ENCODE measurements at places on chromosomes 2 and 18.

GRCh38 chr2:174395969-174396630 is 570 bp downstream of the SCRN3 start:
- no peak for DNase-seq

GRCh38 chr2:42890791-42891355 is 98.5 kb upstream of the HAAO start:
- DNase-seq, result no peak

GRCh38 chr2:99980176-99980575 is 162.2 kb downstream of the AFF3 start:
- DNase-seq, result no peak

DNA sequence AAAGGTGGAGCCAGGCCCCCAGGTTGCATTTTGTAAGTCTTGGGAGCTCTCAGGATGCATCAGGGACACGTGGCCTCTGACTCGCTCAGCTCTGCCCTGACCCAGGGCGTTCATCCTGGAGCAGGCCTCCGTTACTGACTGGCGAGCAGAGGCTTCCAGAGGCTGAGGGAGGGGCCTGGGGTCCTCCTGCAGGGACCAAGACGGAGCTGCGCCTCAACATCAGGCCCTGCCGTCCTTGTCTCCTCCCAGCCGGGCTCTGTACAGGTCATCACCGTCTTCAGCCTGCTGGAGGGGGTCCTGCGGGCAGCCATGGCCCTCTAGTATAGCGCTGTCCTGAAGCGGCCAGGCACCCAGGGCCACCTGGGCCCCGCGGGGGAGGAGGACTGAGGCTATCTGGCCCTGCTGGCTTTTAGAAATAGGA is 10.2 kb upstream of the ALPP start:
- no peak for DNase-seq

- DNase-seq, result peak; percentile 36
Observed at GRCh38 chr2:101698014-101698843, 722 bp downstream of the MAP4K4 start.

DNA sequence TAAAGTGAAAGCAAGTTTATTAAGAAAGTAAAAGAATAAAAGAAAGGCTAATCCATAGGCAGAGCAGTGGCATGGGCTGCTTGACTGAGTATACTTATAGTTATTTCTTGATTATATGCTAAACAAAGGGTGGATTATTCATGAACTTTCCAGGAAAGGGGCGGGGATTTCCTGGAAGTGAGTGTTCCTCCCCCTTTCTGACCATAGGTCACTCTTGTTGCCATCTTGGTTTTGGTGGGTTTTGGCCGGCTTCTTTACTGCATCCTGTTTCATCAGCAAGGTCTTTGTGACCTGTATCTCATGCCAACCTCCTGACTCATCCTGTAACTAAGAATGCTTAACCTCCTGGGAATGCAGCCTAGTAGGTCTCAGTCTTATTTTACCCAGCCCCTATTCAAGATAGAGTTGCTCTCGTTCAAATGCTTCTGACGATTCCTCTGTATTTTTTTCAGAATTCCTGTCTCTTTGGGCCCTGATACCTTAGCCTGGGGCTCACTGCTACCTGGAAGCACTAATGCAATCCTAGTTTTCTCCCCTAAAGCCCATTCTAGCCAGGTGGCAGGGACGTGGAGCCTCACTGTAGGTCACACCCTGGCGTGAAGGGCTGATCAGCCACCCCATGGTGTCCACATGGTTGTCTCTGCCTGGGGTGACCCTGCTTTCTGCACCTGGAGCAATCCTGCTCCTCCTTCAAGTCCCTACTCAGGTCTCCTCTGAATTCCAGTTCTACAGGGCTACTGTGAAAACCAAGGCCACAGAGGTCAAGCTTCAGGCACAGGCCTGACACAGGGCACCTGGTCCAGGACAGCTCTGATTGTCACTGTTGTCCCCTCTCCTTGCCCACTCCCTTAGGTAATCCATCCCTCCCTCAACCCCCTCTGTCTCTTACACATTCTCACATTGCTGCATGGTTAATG is 6.0 kb upstream of the SLC35F6 start:
- DNase-seq, result no peak

GRCh38 chr2:114688241-114688640 is 245.8 kb downstream of the DPP10 start:
- DNase-seq, result no peak

GRCh38 chr2:200158647-200159356 is 147.7 kb upstream of the SPATS2L start:
- no peak for DNase-seq

DNA sequence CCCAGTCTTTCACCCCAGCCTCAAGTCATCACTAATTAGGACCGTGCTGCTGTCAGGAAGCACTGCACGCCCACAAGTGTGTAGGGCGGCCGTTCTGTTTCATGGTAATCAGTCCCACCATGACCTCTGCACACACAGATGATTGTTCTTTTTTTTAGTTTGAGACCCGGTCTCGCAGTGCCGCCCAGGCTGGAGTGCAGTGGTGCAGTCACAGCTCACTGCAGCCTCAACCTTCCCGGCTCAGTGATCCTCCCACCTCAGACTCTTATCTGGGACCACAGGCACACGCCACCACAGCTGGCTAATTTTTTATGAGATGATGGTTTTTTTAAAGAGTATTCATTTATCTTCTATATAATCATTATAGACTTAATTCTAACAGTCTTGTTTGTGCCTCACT is 1.8 kb upstream of the IAH1 start:
- no peak for DNase-seq

DNA sequence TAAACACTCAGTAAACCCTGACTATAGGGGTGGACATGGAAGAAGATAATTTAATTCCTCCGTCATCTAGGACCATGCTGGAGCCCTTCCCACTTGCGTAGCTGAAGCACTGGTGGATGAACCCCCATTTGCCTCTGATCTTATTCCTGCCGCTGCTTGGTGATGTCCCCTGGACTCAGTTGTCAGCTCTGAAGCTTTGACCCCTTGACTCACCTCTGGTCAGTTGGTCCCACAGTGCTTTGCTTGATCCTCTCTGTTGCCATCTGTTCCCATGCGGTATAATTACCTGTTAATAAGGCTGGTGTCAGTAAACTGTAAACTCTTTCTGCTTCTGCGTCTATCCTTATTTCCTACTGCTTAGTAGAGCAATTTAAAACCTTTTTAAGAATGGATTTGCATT is 126.9 kb downstream of the SPTBN1 start:
- no peak for DNase-seq

DNA sequence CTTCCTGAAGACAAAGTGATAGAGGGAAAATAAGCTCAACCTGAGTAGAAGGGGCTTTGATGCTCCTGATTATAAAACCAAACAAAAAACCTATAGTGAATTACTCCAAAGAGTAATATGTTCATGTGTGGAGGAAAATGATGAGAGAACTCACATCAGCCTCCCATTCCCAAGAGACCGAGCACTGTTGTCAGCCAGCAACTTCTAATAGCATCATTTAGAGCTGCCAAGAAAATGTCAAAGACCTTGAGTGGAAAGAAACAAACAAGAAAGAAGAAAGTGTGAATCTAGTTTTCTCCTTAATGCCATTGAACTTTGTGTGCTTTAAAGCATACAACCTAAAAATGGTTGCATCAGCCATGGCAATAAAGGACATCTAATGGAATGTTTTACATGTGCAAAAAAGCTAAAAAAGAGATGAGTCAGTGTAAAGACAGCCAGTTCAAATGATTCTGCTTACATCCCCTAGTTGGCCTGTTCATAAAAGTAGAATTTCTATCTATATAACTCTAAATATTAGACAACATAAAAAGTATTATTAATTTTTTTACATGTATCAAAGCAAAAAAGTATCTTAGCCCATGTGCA is 1066.2 kb downstream of the TDRD15 start:
- no peak for DNase-seq

DNA sequence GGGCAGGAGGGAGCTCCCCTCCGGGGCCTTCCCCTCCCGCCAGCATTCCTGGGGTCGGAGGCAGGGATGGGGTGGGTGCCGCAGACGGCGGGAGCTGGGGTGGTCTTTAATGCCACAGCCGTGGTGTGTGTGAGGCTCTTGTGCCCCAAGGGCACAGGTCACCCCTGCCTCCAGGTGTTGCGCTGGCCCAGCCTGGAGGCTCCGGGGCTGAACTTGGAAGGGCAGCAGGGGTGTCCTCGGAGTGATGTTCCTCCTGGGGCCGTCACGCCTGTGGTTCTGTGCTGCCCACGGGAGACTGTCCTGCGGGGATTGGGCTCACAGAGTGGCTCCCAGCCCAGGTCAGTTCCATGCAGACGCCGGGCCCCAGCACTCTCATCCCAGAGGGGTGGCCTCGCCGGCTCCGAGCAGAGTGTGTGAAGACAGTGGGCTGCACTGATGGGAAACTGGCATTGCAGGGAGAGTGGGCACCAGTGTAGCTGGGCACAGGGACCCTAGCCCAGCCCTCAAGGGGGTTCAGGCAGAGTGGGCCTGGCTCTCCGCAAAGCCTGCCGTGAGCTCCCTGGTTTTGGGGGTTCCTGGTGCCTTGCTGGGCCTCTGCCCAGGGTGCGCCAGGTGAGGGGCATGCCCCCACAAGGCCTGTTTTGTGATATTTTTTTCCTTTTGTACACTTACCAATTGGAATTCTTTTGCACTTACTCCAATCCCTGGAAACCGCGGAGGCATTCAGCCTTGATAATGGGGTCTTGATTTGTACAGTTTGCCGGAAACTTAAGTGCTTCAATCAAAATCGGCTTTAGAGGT is 56.7 kb downstream of the NFATC1 start:
- DNase-seq, result no peak

All from CD4-positive, alpha-beta T cell treated with Interleukin-4 for 1 hour (primary cell).